NCI-H1436 treated with DMSO at 0.1 percent for 48 hours (cell line): ENCODE measurements at places on chromosomes 13 and 19.

GRCh38 chr13:62119739-62120700, 704.4 kb upstream of the PCDH20 start:
- no peak for DNase-seq

- no peak for DNase-seq
Measured at GRCh38 chr13:104460554-104460953, 1394.3 kb upstream of the SLC10A2 start.

DNA sequence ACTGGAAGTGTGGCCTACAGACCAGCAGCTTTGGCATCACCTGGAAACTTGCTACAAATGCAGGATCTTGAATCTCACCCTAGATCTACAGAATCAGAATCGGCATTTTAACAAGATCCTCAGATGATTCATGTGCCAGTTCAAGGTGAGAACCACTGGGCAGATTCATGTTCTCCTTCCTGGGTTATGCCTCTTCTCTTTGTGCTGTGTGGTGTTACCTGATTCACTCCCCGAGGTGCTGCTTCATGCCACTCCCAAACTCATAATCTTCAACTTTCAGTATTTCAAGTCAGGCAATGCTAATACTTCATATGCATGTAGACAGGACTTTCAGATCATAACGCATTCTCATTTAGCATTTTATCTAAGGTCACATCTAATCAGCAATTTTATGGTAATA, 427.7 kb downstream of the FOXO1 start:
- no peak for DNase-seq

DNA sequence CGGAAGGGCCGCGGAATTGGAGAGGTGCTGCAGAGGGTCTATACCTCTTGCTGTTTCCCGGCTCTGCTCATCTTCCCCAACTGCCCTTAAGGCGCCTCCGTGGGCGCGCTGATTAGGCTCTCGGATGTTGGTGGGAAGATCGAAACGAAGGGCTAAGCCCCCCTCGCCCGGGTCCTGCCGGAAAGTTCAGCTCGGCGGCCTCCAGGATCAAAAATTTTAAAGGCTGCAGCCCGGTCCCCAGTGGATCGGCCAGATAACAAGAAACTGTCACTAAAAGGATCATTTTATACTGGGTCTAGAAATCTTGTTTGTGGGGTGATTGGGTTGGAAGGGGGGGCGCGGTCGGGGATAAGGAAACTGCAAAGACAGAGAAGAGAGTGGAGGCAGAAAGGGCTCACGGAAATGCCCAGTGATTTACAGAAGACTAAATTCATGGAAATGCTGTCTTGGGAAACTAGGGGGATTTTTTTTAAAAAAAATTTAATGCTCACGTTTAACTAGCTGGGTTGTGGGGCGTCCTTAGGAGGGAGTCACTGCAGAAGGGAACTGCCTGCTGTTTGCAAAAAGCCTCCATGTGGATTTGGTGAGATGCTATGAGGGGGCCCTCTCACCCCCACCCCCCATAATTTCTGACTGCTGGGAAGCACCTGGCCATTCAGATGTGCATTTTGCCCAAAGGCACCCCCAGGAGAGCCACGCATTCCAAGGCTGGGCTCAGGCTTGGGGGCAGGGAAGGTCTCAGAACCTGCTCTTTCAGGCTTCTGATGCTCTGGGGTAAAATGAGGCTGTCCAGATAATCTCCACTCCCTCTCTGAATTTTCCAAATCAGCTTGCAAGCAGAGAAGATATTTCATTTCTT, 7.7 kb downstream of the CDX2 start:
- no peak for DNase-seq

DNA sequence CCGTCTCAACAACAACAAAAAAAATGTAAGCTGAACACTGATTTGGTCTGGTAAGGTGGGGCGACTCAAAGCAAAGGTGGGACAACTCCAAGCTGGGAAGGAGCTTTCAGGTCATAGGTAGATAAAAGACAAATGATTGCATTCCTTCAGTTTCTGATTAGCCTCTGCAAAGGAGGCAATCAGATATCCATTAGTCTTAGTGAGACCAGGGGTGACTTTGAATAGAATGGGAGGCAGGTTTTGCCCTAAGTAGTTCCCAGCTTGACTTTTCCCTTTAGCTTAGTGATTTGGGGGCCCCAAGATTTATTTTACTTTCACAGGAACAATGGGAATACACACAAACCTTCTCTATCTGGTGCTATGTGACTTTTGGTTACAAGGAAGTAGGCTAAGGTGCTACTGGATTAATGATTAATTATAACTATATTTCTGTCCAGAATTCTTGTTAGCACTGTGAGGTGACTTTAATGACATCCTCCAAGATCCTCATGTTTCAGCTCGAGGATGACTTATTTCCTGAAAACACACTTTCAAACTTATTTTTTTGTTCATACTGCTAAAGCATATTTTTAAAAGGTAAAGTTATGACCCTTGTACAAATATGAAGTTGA, 10.6 kb upstream of the MTRF1 start:
- DNase-seq: no peak

DNA sequence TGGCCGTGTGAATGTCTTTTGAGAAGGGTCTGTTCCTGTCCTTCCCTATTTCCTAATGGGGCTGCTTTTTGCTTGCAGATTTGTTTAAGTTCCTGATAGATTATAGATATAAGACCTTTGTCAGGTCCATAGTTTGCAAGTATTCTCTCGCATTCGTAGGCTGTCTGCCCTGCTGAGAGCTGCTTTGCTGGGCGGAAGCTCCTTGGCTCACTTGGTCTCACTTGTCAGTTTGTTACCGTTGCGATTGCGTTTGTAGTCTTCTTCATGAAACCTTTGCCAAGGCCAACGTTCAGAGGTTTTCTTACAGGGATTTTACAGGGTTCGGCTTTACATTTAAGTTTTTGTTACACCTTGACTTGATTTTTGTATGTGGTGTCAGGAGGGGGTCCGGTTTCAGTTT, 44.0 kb upstream of the TFDP1 start:
- no peak for DNase-seq

DNA sequence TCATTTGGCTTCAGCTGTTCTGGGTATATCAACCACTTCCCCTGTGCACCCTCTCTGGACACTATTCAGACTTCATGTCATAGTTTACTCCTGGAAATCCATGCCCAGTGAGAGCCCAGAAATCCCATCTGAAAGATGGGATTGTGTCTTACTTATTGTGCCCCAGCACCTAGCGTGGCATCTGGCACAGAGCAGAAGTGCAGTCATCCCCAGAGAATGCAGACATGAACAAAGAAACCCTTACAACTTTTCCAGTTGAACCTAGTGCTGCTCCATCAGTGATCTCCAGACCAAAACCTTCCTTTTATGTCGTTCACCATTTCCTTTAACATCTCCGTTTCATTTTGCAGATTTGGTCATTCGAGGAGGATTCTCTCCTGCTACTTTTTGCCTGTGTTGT, 60.6 kb downstream of the MBNL2 start:
- DNase-seq: no peak

- DNase-seq: no peak
Measured at GRCh38 chr19:45496349-45496953, 396 bp downstream of the RTN2 start.

GRCh38 chr13:100989392-100989791, 314.8 kb upstream of the TMTC4 start:
- DNase-seq: no peak

DNA sequence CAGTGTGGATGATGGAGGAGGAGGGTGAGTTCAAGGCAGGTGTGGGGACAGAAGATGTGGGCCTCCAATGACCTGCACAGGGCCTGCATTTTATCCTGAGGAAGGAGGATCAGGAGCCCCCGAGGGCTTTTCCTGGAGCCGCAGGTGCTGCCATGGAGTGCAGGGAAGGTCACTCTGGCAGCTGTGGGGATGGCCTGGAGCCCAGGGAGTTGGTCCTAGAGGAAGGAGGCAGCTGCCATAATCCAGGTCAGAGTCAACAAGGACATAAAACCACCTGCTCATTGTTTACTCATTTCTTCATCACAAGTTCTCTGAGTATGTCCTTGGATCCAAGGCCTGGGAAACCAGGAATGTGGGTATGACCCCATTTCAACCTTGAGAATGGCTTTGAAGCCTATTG, 87.2 kb downstream of the SCGB2B2 start:
- DNase-seq: no peak

- no peak for DNase-seq
Measured at GRCh38 chr19:33350538-33351309, 22.8 kb upstream of the CEBPG start.

DNA sequence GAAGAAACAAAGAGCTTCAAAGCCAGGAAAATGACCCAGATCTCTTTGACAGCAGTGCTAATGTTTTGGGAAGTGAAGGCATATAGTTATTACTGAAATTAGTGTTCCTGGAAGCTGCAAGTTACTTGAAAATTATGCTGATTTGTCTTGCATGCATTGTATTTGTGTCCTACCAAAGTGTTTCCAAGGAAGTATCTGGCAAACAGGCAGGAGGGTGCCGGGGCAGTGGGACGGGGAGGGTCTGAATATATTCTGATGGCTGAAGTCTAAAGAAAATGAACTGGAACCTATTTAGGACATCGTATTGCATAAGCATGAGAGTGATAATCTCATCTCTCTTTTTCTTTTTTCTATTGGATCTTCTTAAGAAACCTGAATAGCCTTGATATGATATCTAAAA, 9.0 kb downstream of the RNASEH2B start:
- DNase-seq: no peak

- DNase-seq: no peak
Measured at GRCh38 chr13:111209613-111210012, 94.5 kb downstream of the ARHGEF7 start.

GRCh38 chr19:54576411-54576976, 2.9 kb downstream of the LILRA2 start:
- DNase-seq: no peak

GRCh38 chr19:1734321-1734966, 18.9 kb upstream of the ONECUT3 start:
- DNase-seq: no peak

- no peak for DNase-seq
Measured at GRCh38 chr13:21849323-21849722, 178.4 kb downstream of the FGF9 start.

DNA sequence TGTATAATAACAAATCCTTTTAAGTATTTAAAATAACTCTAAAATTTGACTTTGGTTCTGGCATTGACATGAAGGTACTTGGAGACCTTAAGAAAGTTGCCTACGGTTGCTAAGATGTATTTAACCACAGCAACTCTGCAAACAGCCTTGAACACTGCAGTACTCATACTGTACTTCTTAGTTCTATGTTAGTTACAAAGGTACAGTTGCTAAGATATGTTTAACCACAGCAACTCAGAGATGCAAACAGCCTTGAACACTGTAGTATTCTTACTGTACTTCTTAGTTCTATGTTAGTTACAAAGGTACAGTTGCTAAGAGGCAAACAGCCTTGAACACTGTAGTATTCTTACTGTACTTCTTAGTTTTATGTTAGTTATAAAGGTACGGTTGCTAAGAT, 268.3 kb upstream of the MIR17HG start:
- DNase-seq: no peak

- no peak for DNase-seq
Measured at GRCh38 chr19:343941-344624, 513 bp downstream of the MIER2 start.

DNA sequence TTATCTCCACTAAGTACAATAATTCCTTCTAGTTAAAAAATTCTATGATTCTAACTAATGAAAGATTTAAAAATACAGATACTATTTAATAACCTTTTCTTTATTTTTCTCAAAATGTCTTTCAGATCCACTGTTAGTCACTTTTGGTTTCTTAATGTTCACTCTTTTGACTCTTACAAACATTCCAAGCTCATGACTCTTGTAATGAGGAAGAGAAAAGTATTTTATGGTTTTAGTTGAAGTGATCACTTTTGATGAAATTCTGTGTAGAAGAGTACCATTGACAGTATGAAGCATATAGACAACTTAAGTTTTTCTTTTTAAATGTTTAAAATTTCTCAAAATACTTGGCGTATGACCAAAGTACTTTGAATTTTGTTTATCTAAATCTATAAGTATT, 27.8 kb downstream of the COG3 start:
- DNase-seq: no peak

GRCh38 chr13:66410314-66410713, 819.8 kb downstream of the PCDH9 start:
- no peak for DNase-seq
